Effector memory CD4-positive, alpha-beta T cell (primary cell): ENCODE measurements at places on chromosomes 5 and 9.

DNA sequence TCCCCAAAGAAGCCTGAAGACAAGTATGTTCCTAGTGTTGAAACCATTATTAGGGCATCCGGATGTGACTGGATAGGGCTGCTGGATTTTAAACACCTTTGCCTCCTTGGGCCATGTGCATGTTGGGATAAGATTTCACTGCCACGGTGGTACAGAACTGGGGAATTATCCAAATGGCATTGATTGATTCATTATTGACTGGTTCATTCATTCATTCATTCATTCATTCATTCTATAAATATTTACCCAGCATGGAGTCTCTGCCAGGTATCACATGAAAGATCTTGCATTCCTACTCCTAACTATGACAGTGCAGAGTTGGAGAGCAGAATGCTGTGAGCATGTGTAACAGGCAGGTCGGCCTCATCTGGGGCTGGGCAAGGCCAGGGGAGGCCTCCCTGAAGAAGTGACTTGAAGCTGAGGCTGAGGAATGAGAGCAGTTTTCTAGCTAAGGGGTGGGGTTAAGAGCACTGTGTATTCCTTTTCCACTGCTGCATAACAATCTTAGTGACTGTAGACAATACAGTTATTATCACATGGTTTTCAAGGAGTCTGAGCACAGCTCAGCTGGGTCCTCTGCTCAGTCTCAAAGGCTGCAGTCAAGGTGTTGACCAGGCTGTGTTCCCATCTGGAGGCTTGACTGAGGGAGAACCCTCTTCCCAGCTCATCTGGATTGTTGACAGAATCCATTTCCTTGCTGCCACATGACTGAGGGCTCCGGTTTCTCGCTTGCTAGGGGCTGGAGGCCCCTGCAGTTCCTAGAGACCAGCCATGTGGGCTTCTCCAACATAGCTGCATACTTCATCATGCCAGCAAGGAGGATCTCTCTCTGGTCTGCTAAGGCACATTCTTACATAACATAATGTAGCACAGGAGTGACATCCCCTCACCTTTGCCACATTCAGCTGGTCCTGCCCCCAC is 35.7 kb downstream of the AK8 start:
- DNase-seq: no peak

DNA sequence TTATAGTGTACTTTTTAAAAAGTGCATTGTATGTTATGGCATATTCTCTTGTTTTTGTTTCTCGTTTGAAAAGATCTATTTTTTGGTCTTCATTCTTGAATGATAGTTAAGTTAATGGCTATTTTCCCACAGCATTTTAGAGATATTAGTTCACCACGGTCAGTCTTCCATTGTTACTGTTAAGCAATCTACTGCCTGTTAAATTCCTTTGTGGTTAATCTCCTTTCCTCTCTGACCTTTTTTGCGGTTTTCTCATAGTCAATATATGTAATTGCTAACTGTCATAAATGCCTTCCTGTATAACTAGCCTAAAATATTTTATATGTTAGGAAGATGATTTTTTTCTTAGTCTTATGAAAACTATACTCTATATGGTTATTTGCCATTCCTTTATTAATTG is 250.8 kb upstream of the FBXL7 start:
- DNase-seq: no peak

DNA sequence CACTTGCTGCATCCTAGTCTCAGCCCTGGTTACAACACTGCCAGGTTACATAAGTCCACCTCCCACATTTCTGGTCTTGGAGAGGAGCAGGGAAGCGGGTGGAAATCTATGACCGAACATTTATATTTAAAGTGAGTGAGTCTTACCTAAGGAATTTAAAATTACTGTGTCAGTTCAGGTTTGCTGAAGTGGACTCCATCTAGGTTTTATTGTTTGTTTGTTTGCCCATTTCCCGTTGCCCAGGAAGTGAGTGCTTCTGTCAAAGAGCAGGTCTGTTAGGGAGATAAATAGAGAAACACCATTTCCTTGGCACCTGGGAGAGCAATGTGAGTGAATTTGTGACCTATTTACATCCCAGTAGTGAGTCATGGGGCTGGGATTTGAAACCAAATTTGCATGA is 179.5 kb downstream of the KIF4B start:
- DNase-seq: no peak

DNA sequence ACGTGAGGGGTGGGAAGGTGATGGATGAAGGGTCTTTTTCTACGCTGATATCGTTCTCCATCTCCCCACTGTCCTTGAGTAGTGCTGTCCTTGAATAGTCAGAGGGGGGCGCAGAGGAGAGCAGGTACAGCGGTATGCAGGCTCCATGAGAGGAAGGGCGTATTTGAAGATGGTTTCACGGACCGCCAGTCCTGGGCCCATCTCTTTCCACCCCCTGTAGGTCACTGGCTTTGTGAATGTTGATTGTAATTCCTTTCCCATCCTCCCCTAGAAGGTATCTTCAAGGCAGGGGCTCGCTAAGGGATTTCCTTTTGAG is 40.8 kb upstream of the DAB2IP start:
- DNase-seq: no peak

GRCh38 chr5:130424341-130424740 is 520.1 kb downstream of the CHSY3 start:
- DNase-seq: no peak

- DNase-seq: no peak
These were observed 61.5 kb downstream of the LNPEP start for GRCh38 chr5:96997265-96997859.

GRCh38 chr9:112168197-112168596 is 6.9 kb downstream of the SUSD1 start:
- no peak for DNase-seq

GRCh38 chr9:136745389-136746154 is 2.8 kb downstream of the LCN6 start:
- DNase-seq: no peak

DNA sequence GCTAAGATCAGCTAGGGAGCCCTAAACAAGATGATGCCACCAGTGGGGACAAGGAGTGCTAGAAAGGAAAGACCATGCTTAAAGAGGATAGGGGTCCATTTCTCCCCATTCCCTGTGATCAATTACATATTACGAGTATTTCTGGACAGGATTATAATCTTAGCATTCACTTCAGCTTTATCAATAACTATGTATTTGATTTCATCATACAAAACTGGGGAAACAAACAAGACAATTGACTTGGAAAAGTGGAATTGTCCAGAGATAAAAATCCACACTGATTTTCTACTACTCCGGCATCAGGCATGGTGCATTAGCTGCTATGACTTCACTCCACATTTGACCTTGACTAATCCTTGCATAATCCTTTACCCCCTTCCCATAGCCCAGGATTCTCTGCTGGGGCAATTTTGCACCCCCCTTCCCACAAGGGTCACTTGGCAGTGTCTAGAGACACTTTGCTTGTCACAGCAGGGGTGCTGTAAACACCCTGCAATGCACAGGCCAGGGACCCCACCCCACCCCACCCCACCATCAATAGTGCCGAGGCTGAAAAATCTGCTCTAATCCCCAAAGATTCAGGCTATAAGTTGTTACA is 29.9 kb upstream of the UBE2QL1 start:
- no peak for DNase-seq

DNA sequence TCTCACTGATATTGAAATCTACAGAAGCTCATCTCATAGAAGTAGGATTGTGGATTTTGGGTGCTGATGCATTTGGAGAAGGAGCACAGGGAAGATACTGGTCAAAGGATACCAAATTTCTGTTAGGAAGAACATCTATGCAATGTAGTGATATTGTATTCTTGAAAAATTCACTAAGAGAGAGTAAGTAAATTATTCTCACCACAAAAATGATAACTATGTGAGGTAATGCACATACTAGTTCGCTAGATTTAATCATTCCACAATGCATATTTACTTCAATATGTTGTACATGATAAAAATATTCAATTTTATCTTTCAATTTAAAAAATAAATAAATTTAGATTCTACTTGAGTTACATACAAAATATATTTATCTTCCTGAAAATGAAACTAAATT is 2040.5 kb upstream of the C9orf72 start:
- DNase-seq: no peak
